Activated CD4-positive, alpha-beta T cell treated with anti-CD3 and anti-CD28 coated beads for 4 hours (primary cell): ENCODE measurements at places on chromosomes 2 and 18.

DNA sequence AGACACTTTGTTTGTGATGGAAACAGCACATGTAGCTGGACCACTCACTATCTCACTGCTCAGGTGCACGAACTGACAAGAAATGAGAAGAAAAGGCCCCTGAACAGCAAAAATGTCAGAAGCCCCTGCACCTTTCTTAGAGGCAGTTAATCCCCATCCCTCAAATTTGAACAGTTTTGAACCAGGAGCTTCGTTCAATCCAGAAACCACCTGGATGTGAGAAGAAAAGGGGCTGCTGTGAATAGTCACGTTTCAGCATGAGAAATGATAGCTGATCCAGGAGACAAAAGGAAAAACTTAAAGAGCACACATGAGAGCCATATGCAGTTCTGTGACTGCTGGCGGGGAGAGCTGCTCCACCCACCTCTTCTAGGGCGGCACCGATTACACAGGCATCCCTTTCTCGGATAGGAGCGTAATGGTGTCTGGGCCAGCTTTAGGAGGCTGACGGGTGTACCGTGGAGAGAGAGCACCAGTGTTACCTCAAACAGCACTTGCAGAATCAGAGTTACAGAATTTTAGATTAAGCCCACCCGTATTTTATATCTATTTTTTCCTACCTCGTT, 117.0 kb upstream of the EML6 start:
- DNase-seq = peak; percentile 41

DNA sequence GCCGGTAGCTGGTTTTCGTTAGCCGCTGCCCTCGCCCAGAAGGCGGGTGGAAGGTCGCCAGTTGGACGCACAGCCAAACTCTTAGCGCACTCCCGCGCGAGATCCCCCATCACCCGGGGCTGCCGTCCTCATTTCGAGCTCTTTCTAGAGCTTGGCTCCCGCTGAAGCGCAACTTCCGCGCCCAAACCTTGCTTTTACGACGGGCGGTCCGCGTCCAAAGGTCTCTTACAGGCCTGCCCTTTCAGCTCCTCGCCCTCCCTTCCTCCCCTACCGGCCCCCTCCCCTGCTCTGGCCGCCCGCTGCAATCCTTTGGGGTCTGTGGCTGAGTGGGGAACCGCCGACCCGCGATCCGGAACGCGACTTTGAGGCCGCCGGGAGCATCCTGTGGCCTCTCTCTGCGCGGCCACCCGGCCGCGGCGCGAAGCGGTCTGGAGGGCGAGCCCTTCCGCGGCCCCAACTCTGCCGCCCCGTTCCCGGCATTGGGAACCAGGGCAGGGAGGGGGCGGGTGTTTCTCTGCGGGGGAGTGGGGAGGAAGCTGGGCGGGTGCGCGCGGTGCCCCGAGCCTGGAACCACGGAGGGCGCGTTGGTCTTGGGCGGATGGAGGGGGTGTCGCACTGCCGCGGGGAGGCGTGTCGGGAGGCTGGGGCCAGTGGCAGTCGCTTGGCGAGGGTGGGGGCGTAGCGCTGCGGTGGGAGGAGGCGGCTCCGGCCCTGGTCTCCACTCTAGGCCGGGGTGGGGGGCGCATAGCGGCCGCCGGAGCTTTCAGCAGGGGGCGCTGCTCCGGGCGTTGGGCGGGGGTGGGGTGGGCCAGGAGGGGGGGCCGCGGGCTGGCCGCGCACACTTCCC, at the start of gene GDF7:
Gene GDF7, plus strand, starts transcription at position 841 of the 847 bp plus-strand sequence. CDS start 96 bp downstream, outside the sequence.
- peak; percentile 28 for DNase-seq

DNA sequence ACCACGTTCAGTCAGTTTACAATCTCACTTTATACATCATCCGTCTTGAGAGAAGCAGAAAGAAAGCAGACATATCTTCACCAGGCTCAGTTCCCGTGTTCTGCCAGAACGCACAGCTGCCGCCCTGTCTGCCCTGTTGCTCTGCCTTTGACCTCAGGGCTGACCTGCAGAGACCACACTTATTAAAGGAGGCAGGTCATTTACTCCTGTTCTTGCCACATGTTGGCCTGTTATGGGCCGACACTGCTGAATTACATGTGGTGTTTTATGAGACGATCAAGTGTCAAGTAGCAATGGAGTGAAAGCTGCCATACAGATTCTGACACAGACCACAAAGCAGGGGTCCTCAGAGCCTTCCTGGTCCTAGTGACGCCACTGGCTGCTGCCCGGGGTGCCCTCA, 232.2 kb downstream of the TTC32 start:
- no peak for DNase-seq

DNA sequence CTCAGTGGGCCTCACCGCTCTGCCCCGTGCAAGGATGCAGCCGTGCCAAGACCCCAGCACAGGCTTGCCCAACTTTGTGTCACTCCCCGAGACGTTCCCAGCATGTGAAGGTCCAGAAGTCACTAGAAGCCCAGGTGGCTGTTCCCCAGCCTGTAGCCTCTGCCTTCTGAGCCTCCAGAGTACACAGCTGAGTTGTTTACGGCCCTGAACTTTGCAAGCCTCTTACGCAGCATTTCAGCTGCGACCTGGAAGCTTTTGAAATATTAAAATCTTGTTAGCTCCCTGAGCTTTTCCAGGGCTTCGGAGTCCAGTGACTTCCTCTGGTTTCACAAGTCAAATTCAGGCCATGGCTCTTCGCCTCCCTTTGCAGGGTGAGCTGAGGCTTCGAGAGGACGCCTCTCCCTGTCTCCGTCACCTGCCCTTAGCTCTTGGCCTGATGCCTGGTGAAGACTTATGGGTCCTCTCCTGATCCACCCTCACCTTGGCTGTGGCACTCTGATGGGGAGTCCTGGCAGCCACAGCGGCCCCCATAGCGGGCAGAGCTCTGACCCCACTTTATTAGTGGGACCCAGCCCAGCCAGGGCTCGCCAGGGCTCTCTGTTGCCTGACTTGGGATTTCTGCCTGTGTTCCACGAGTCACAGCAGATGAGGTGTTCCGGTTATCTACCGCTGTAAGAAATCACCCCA, 76.5 kb upstream of the HPCAL1 start:
- no peak for DNase-seq

DNA sequence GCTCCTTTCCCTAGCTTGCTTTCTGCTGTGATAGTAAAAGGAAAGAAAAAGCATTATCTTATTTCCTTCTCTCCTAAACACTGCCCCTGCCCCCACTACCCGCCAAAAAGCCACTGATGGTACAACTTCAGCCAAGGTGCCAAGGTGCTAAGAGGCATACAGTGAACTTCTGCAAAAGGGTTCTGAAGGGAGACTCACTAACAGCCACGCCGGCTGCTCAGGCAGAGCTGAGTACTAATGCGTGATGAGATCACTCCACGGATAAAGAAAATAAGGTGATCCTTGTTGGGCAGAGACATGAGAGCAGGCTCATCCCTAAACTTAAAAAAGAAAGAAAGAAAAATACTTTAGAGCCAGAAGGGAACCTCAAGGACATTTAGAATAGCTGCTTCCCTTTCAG, 60.5 kb upstream of the PXDN start:
- no peak for DNase-seq

- DNase-seq = no peak
Observed at GRCh38 chr2:200788121-200788718, 23.5 kb upstream of the BZW1 start.

DNA sequence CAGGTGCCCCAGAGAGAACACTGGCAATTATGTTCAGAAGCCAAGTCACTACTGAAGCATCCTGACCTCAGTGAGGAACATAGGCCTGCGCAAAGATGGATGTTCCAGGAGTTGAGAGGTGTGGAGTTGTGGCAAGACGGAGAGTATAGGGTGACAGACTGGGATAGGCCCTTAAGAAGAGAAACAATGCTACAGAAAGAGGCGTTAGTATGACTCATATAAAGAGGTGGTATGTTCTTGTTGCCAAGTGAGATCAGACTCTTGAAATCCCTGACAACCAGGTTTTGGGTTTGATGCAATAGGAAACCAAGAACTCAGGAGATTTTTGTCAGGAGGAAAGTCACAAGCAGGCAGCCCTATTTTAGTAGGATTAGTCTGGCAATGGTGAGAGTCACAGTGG, 185.6 kb downstream of the RIT2 start:
- no peak for DNase-seq

DNA sequence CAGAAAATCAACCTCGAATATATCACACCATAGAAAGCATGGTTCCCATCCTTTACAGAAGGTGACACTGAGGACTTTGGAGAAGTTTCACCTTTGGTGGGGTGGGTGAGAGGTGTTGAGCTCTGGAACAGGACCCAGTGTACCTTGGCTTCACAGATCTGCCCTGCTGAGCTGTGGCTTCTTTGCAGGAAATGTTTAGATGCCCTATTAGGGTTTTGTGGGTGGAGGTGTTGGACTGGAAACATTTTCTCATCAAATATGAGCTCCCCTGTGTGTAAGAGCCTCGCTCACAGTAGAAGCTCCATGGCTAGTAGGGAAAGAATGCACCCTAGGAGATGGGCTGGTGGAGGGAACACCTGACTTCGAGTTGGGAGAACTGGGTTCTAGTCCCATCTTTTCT, 55.6 kb downstream of the RPL37A start:
- no peak for DNase-seq

DNA sequence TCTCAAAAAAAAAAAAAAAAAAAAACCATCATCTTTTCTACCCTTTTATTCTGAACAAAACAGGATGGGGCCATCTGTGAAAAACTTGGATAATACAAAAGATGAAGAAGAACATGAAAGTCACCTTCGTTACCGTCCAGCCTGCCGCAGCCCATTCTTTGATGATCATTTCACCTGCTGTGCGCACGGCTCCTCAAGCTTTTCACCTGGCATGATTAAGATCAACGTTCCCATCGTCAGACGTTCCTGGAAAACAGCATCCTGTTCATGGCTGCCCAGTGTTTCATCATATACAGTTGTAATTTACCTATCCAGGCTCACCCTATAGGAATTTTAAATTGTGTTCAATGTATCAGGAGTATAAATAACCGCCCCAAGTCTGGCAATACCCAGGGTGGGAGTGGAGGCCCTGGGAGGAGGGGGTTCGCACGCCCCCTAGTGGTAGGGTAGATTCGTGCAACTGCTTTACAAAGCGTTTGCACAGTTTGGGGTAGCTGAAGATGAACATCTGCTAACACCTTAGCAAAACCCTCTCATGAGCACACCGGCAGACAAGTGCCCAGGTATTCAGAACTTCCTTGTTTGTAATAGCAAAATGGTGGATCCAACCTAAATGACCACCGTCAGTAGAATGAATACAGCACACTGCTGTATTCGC, 49.0 kb upstream of the GLI2 start:
- DNase-seq = no peak

GRCh38 chr2:27203741-27204140, 8.1 kb upstream of the ATRAID start:
- no peak for DNase-seq

DNA sequence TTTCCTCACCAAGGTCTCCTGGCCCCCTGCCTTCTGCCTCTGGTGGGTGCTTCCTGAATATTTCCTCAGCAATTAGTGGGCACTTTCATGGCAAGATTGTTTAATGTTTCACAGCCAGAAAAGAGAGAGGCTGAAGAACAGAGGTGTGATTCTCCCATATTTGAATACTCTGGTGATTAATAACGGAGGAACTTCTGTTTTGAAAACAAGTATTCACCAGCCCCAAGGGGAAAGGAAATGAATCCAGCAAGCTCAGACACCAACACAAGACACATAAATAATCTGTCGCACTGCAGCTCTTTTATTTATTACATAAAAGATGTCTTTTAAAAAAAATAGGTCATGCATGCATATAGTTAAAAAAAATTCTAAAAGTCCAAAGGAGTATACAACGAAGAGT, 57.7 kb downstream of the MRPL35 start:
- no peak for DNase-seq

DNA sequence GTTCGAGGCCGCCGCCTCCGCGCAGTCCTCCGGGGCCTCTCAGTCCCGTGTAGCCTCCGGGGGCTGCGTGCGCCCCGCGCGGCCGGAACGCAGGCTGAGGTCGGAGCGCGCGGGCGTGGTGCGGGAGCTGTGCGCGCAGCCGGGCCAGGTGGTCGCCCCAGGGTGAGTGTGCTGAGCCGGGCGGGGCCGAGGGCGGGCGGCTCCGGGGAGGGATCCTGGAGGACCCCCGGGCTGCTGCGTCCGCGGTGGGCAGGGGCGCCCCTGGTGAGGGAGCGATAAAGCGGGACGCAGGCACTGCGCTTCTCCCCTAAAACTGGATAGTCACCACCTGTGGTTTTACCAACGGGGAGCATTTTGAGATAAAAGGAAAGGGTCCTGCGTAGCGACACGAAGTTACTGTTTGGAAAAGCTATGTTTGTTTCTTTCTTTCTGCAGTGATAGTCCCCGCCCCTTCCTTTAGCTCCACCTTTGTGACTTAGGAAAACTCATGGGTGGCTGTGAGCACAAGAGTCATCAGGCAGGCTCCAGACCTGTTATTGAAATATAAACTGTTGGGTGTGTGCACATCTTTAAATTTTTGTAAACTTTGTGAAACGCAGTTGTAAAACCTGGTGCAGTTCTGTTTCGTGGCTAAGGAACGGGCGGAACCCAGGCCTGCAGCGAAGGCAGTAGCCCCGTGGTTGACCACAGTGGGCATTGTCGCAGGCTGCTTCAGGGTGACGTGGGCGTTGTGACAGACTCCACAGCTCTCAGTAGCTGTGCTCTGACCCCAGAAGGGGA, 687 bp downstream of the CTDP1 start:
- DNase-seq = peak; percentile 55

- no peak for DNase-seq
Observed at GRCh38 chr2:23508066-23508390, 123.0 kb downstream of the KLHL29 start.

DNA sequence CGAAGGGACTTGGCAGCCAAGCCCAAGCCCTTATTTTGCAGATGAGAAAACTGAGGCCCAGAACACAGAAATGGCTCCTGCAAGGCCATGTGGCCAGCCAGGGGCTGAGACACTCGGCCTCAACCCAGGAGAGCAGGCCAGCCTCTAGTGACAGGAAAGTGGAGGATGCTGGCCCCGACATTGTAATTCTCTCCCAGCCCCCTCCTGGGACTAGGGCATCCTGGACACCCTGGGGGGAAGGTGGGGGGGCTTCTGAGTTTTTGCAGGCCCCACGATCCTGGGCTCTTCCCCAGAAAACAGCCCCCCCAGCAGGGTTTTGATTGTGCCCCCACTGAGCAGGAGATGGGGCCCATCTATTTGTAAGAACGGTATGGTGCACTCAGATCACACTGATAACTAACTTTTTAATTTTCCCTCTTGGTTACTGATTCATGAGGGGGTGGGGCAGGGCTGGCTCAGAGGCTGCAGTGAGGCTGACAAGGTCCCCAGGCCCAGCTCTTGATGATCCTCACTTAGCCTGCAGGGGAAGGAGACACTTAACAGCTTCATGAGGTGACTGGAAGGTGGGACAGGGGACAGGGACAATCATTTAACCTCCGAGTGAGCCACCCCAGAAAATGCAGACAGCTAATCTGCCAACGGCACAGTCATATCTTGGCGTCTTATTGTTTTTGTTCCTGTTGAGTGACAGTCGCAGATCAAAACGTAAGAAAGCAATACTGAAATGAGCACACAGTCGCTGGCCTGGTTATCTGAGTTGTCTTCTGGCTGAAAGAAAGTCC, 18.9 kb downstream of the SMAD7 start:
- peak; percentile 37 for DNase-seq
